ENCODE measurements at places on chromosomes 2 and 18.

GRCh38 chr2:29317801-29318485 lies 202.7 kb downstream of the CLIP4 start:
- no peak for DNase-seq

- DNase-seq, result peak; percentile 77
Measured at GRCh38 chr2:219560037-219560892, 11.1 kb downstream of the OBSL1 start.

DNA sequence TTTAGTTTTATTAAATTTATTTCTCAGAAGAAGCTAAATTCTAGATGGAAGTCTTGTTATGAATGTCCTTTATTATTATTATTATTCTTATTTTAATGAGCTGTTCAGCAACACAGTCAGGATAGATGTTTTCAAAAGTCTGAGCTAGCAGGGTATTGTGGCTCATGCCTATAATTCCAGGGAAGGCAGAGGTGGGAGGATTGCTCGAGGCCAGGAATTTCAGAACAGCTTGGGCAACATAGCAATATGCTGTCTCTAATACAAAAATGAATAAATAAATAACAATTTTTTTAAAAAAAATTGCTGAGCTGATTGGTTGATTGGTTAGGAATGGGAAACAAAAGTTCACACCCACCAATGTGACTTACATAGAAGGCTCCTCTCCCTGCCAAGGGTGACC lies 274.1 kb upstream of the CYRIA start:
- DNase-seq, result no peak

DNA sequence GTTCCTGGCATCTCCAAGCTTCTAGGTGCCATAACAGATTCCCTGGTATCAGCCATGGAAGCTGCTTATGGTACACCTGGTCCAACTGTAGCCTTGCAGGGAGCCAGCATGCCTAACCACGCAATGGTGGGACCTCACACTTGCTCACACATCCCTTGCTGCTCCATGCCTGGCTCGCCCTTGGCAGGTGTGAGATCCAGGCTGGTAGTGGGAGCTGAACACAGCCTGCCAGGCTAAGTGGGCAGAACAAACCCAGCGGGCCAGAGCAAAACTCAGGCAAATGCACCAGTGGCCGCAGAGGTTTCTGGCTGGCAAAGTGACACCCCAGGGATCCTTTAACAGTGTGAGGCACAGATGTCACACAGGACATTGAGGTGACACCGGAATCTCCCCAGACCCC lies 185.8 kb downstream of the NDUFA10 start:
- DNase-seq, result no peak

DNA sequence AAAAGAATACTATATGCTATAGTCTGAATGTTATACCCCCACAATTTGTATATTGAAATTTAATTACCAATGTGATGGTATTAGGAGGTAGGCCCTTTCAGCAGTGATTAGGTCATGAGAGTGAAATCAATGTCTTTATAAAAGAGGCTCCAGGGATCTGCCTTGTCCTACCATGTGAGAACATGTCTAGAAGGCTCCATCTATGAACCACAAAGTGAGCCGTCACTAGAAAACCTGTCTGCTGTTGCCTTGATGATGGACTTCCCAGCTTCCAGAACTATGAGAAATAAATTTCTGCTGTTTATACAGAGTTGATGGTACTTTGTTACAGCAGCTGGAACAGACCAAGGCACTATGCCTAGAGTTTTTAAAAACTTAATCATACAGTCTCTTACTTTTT lies 46.3 kb upstream of the FAM124B start:
- no peak for DNase-seq

DNA sequence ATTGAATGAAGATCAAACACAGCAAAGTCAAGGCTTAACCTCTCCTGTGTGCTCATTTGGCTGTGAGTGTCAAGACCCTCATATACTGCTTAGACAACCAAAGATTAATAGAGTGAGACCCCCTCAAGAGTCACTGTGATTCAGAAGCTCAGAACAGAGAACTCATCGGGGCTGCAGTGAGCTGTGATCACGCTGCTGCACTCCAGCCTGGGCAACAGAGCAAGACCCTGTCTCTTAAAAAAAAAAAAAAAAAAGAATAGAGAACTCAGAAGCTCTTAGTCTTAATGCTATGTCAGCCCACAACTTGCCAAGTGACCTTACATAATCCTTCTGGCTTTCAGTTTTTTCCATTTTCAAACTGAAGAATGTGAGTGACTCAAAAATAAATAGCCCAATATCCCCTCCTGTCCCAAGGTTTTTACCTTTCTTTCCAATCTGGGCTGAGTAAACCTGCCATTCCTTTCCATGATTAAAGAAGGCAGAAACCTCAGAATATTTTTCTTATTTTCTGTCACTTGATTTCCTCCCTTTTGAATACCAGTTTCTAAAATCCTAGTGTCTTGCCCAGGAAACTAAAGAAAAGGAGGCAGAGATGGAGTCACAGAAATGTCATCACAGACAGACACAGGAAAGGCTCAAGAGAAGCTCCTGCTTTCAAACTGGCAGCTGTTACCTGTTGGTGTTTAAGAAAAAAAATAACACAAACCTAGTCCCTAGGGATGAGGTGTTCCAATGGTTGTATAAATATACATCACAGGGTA lies 102.4 kb downstream of the CACNB4 start:
- DNase-seq, result no peak

- no peak for DNase-seq
Measured at GRCh38 chr2:107358362-107358761, 468.3 kb upstream of the RGPD4 start.

DNA sequence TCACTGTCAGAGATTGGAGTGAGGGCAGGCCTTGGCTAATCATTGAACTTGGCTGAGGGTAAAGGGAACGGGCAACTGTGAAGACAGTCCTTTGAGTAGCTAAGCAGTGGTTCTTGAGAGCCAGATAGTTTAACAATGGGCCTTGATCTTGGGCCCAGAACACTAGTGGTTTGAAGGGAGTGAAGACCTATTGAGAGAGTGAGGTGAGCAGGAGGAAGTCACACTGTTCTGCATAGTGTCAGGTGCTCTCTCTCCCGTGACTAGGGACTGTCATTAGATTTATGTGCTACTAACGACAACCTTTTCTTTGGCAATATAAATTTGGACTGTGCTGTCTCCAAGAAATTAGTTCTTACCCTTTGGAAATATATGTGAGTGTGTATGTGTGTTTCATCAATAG lies 44.6 kb upstream of the ALMS1 start:
- no peak for DNase-seq

GRCh38 chr18:79853303-79853992 lies 55.7 kb downstream of the KCNG2 start:
- DNase-seq, result no peak

- DNase-seq, result no peak
Measured at GRCh38 chr18:79740521-79741361, 57.0 kb upstream of the KCNG2 start.

DNA sequence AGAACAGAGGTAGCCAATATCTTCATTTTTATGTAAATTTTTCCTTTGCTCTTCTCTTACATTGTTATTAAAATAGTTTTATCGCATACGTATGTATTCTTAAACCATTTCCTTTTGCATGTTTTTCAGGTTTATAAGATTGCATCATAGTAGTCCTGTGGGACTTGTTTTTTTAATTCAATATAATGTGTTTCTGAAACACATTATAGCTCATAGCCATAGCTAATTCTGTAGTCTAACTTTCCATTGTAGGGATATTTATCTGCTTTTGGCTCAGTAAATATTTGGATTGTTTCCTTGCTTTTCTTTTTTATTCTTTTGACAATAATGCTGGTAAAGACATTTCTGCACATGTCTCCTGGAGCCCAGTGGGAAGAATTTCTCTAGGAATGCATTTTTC lies 484.3 kb downstream of the PTPRM start:
- no peak for DNase-seq

- DNase-seq, result no peak
Measured at GRCh38 chr2:85680707-85681371, 12.8 kb upstream of the SFTPB start.

DNA sequence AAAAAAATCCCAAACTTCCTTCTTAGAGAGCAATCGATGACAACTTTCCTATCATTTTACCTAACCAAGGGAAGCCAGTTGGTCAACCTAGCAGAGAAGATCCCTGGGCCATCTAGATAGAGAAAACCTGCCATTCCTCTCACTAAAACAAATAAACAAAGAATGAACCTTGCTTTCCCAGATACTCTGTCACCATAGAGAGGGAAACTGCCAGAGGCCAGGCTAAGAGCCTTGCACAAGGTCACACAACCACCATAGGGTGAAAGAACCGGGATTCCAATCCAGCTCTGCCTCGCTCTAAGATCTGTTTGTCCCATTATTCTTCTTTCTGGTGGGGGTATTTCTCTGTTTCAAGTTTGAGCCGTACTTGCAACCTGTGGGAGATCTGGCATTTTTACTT lies 154.6 kb downstream of the CYRIA start:
- no peak for DNase-seq

DNA sequence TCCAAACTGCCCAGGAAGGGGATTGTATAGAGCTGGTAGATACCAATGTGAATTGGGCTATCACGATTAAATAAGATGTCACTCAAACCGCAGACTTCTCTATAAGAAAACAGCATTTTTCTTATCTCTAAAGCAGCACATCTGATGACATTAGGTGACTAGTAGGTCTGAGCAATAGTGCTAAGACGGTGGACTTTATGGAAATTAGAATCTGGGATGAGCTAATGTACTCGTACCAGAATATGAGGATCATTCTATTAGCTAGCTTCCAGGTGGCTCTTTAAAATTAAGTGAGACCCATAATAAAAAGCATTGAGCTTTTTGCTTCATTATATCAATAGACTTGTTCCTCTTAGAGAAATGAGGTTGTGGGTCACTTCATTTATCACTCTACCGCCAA lies 130.0 kb upstream of the MC4R start:
- DNase-seq, result no peak

DNA sequence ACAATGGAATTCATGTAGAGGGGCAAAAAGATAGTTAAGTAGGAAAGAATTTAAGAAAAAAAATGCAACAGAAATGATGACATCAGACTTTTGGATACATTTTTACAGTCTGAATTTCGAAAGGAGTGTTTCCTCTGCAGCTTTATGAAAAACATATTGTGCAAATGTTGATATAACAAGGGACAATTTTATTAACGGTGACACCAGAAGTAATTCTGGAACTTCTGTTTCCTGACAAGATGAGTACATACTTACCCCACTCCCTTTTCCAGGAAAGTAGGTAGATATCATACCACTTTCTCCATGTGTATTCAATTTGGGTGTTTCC lies 369.6 kb downstream of the FBXO15 start:
- DNase-seq, result no peak

All from GM20000 (cell line).